Stimulated activated CD8-positive, alpha-beta memory T cell treated with anti-CD3 and anti-CD28 coated beads, Interleukin-4, amount 100 ng/mL, for 4 hours (primary cell): ENCODE measurements at places on chromosomes 6 and 20.

- no peak for DNase-seq
These were observed 46.7 kb downstream of the RNGTT start for GRCh38 chr6:88916615-88917208.

DNA sequence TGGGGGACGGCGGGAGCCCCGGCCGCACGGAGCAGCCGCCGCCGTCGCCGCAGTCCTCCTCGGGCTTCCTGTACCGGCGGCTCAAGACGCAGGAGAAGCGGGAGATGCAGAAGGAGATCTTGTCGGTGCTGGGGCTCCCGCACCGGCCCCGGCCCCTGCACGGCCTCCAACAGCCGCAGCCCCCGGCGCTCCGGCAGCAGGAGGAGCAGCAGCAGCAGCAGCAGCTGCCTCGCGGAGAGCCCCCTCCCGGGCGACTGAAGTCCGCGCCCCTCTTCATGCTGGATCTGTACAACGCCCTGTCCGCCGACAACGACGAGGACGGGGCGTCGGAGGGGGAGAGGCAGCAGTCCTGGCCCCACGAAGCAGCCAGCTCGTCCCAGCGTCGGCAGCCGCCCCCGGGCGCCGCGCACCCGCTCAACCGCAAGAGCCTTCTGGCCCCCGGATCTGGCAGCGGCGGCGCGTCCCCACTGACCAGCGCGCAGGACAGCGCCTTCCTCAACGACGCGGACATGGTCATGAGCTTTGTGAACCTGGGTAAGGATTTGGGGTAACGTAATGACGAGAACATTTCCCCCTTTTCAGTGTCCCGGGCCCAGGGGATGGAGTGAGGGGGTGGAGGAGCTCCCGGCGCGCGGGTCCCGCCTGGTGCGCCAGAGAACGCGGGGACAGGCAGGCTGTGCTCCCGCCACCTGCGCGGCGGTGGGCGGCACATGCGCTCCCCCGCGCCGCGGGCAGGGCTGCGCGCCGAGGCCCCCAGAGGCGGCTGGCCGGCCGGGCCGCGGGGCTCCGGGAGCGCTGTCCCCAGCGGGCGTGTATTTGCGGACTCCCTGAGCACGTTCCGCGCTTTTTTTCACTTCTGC, 1.4 kb downstream of the BMP6 start:
- DNase-seq = no peak

DNA sequence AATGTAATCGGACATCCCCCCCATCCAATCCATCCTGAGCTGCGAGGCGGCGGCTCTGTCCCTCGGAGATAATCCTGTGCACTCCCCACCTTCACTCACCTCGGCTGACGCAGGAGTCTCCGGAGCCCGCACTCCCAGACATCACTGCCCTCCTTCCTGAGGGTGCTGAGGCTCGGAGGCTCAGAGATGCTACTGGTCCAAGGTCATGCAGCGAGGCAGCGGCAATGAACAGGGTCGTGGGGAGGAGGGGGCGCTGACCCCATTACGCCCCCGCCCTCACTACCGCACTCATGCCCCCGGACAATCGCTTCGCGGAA, 485 bp downstream of the ADISSP start:
- DNase-seq = no peak

DNA sequence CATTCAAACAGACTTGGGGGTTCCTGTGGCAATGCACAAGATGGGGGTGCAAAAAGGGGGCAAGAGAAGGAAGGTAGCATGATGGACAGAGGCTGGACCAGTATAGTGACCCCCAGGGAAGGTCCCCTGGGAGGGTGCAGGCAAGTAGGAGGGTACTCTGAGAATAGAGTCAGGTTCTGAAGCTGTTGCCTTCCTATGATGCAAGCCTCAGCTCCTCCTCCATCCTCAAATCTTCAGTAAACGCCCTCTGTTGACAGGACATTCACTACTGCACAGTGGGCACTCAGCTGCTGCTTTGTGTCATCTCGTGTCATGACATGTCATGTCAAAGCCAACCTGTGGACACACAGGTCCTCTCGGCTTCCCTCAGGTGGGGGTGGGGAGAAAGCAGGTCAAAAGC, 5.8 kb upstream of the SDCBP2 start:
- no peak for DNase-seq

- DNase-seq = no peak
These were observed 5.5 kb downstream of the HTR1B start for GRCh38 chr6:77457720-77458349.

DNA sequence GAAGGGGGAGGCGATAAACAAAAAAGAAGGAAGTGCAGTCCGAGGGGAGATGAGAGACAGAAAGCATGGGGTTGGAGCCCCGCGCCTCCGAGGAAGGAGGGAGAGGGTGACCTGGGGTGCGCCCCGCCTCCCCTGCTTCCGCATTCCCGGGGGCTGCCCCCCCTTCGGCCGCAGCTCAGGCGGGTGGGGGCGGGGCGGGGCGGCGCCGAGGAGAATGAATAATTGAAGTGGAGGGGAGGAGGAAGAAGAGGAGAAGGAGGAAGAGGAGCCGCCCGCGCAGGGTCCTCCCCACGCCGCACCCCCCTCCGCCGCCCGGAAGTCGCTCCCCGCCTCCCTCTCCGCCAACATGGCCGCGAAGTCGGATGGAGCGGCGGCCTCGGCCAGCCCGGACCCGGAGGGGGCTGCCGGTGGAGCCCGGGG, at the start of gene XKR7:
TSS of gene XKR7 (plus strand) at position 322 of the 420 bp plus-strand sequence. CDS start at position 347, 25 bp downstream.
- no peak for DNase-seq

GRCh38 chr20:54255157-54255556, 47.3 kb downstream of the PFDN4 start:
- no peak for DNase-seq

GRCh38 chr6:16711546-16712254, 49.6 kb downstream of the ATXN1 start:
- no peak for DNase-seq

- no peak for DNase-seq
These were observed 6.1 kb downstream of the COL21A1 start for GRCh38 chr6:56241124-56241802.

DNA sequence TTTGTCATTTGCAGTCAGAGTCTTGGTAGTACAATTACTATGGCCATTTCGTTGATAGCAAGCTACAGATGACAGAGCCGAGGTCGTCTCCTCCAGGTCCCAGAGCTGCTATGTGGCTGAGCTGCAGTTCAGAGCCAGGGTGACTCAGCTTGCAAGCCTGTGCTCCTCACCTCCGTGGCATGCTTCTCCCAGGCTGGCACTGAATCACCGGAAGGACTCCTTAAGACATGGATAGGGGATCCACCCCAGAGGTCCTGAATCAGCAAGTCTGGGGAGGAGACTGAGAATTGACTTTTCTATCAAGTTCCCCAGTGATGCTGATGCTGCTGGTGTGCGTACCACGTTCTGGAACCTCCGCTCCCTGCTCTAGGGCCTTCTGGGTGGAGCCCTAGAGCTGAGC, 291.2 kb downstream of the CDH26 start:
- DNase-seq = no peak

DNA sequence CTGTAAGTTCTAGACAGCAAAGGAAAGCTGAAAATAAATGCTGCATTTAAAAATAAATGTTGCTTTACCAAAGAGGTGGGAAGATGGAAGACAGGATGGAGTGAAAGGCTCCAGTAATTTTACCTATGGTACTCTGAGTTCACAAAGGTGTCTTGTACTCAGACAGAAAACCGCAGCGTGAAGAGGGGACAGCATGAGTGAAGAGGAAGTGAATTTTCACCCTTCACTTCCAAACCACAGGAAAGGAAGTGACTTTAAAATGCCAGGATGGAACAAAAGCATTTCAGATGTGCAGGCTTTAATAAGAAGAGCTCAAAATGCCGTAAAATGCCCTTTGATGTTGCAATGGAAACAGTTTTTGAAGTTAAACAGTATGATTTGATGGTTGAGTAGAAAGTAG, 91.2 kb upstream of the TINAG start:
- DNase-seq = no peak

- no peak for DNase-seq
These were observed 96.2 kb upstream of the MPC1 start for GRCh38 chr6:166478782-166479592.

DNA sequence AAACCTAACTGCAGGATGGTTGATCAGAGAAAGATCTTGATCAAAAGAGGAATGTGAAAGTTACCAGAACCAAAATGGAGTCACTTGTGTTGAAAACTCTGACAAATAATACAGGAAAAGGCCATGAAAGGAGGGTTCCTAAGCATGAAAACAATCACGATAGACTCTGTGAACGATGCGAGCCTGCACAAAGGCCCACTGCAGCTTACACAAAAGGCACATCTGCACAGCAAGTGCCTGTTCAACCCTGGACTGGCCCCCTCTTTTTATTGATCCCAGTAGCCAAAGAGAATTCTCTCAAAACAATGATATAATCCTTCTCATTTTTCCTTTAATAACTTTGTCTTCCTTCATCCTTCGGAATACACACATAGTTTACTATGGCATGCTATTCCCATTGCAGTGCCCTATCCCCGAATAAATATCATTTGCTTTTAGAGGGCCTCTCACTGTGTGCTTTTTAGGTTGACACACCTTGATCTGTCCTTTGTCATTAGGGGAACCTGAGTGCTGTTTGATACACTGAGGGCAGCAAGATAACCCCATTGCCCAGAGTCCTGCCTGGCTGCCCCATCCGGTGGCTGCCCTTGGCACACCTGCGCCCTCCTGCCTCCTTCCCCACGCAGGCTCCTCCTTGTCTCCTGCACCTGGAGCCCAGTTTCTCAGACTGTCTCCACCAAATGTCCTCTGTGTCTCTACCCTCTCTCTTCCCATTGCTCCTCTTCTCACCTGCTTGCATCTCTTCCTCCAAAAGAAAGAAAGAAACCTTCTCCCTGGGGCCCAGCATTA, 98.3 kb upstream of the FRMD1 start:
- DNase-seq = no peak
